Stimulated activated CD4-positive, alpha-beta T cell treated with anti-CD3 and anti-CD28 coated beads, TNF-alpha, amount 100 ng/mL, for 48 hours (primary cell): ENCODE measurements at places on chromosomes 12 and 14.

DNA sequence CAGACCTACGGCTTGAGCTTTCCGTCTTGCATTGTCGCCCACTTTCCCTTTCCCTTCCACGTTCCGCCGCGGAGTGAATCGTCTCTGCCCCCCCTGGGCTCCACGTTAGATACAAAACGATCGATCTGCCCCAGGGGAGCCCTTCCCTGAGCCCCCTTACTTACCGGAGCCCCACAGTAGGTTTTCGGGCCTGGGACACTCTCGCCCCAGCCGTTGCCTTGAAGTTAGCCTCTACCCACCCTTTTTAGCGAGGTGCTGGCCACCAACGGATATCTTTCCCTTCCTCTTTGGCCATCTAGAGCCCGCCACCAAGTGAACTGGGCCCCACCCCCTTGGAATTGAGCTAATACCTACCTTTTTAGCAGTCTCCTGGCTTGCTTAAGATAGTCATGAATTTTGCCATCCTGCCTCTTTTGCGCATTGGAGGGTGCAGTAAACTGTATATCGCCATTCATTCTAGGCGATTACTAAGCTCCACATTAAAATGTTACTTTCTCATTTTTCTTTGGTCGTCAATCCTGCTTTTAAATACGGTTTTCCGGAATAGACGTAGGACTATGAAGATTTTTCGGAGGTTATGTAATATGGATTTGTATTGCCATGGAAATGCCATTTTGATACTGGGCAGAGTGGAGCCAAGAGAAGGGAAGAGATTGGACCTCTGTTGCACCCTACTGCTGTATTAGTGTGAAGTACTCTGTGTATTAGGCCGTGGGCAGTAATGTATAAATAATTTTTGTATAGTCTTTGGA is 764 bp downstream of the RBM25 start:
- DNase-seq = peak; percentile 20

- no peak for DNase-seq
These were observed 53.9 kb downstream of the RFLNA start for GRCh38 chr12:124348659-124349380.

DNA sequence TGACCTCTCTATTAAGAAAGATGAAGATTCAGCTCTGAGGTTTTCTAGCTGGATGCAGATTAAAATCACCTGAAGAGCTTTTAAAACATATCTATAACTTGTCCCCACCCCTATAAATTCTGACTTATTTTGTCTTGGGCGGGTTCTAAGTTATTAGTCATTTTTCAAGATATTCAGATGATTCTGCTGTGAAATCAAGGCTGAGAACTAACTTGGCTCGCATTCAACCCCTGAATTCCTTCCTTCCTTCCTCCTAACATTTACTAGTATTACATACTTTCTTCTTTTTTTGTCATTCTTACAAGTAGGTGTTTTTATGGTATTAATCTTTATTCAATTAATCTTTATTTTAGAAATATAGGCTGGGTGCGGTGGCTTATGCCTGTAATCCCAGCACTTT is 55.4 kb downstream of the SSPN start:
- DNase-seq = no peak

- no peak for DNase-seq
These were observed 19.0 kb upstream of the MTHFD1 start for GRCh38 chr14:64369201-64369600.

DNA sequence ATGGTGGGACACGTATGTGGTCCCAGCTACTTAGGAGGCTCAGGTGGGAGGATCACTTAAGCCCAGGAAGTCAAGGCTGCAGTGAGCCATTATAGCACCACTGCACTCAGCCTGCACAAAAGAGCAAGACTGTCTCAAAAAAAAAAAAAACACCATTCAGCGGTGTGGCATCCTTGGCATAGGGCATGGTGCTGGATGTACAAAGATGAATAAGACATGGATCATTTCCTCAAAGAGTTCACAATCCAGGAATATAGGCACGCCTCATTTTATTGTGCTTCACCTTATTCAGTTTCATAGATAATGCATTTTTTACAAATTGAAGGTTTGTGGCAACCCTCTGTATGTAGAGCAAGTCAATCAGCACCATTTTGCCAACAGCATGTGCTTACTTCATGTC is 6.4 kb downstream of the CINP start:
- no peak for DNase-seq

DNA sequence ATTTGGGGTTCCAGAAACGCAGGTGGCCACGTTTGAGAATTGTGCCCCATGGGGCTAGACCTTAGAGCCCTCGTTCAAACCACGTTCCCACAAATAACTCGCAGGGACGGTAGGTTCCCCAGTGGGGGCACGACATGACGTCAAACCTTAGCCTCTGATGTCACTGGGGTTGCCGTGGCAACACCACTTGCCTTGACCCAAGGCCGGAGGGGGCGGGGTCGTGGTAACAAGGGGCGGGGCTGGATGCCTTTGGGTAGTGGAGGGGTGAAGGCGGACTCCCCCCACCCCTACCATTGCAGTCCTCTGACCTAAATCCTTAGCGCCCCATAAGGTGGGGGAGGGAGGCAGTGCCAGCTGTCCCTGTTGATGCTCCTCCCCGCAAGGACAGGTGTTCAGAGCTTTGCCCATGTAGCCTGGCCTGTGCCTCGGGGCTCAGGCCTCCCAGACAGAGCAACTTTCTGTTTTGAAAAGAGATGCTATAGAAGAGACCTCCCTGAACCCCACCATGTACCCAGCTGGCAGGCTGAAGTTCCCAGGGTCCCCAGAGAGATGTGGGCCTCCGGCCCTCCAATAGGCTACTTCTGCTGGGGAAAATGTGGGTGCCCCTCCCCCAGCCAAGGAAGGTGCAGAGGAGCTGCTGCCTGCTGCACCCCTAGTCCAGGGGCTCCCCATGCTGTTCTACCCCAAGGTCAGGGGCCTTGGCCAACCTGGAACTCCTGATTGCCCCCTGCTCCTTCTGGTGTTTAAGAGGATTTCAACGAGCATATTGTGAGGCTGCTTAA is 1.9 kb downstream of the FAM222A start:
- no peak for DNase-seq

GRCh38 chr12:103421402-103421801 is 74.4 kb downstream of the C12orf42 start:
- no peak for DNase-seq

- no peak for DNase-seq
These were observed 131.9 kb downstream of the EXOC5 start for GRCh38 chr14:57136669-57137328.
